ENCODE measurements at places on chromosomes 5 and 9.

- no peak for DNase-seq
These were observed 6.5 kb downstream of the IL7R start for GRCh38 chr5:35863159-35863558.

DNA sequence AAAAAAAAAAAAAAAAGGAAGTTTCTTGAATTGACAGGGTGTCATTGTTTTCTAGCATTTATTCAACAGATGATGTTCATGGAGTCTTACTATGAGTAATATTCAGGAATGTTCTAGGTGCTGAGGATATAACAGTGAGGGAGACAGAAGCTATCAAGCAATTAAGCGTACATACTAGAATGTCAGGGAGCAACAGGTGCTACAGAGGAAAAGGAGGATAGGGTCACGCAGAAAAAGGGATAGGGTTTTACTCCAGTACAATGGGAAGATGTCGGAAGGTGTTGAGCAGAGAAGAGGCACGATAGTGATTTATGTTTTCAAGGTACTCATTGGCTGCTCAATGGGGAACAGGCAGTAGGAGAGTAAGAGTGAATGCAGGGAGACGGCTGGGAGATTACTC, 6.6 kb upstream of the RASGRF2 start:
- no peak for DNase-seq

DNA sequence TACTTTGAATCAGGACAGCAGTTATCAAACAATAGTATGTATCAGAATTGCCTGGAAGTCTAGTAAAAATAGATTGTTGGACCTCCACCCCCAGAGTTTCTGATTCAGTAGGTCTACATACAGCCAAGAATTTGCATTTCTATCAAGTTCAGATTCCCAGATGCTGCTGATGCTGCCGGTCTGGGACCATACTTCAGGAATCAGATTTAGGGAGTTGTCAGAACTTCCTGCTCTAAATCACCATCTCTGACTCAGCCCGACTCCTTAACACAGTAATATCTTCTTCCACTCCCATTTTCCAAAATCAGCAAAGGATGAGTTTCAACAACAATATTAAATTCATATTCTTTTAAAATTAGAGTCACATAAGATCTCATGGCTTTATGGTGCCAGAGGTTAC, 227.2 kb upstream of the TMEM161B start:
- DNase-seq: no peak

DNA sequence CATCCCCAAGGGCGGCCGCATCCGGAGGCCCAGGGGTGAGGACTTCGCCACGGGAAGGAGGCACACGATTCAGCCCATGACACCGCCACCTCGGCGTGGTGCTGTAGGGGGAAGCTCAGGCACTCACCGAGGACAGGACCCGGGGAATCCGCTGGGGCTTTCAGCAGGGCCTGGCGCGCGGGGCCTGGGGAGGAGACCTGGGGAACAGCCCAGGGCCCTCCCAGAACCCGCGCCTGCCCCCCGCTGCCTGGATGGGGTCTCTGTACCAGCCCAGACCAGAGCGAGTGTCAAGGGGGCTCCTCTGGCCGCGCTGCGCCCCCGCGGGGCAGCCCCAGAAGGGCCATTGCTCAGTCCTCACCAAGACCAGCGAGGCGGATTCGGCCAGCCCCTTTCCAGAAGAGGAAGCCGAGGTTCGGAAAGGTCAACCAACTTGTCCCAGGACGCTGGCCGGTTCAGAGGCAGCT, 12.8 kb downstream of the COL23A1 start:
- peak; percentile 72 for DNase-seq

Measured in islet precursor cell (in vitro differentiated cells).